ENCODE measurements at places on chromosomes 12 and 14.

DNA sequence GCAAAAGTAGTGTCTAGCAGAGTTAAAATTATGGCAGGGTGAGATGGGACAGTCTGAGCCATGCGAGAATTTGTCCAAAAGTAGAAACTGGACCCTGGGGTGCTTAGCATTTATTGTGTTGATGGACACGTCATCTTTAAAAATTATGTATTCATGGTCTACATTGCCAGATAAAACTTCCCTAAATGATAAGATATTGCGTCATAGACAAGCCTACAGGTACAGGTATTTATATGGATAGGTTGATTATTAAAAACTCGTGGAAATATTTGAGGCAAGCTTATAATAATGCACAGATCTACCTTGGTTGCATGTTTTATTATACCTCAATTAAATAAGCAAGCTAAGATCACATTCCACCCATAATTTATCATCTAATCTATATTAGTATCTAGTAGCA lies 196.0 kb upstream of the PDZRN4 start:
- no peak for DNase-seq

GRCh38 chr14:61553730-61554641 lies 141.3 kb upstream of the HIF1A start:
- DNase-seq, result no peak

DNA sequence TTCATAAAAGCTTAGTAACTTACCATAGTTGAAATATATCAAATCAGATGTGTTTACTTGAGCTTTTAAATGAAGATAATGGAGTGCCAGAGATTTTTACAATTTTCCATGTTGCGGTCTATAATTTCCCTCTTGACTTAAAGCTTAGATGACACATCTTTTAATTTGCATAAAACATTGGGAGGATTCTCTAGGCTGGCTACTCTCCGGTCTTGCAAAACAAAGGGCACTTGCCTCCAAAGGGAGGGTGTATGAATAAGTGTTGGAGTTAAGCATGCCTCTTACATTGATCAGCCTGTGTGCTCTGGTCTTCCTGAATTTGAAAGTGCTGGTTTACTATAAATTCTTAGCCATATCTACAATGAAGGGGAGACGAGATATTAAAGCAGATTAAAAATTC lies 336.4 kb upstream of the NAV3 start:
- no peak for DNase-seq

DNA sequence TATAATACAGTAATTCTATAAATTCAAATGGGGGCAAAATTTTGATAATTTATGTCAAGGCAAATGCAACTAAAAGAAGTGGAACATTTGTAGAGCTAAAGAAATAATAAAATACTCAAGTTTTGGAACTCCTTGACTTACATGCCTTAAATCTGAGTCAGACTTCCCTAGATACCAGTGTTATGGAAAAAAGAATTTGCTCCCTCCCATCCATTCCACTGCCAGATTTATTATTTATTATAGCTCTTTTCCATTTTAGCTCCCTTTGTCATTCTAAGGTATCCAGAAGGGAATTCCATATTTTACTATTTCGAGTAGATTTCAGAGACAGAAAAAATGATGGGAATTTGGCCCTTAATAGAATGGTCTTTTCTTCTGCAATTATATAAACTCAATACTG lies 44.0 kb downstream of the RHOJ start:
- DNase-seq, result no peak

DNA sequence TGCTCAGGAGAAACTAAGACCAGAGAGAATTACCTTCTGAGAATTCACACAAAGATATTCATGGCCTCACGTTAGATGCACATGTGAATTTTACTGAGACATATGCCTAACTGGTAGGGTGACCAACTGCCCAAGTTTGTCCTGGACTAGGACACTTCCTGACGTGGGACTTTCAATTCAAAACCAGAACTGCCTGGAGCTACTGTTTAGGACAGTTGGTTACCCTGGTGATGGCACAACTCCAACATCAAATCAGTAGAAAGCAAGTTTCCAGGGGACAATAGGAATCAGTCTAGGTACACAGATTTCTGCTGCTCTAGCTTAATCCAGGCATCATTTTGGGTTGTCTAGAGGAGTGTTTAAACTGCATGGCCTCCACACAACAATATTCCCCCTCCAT lies 178.7 kb downstream of the GXYLT1 start:
- DNase-seq, result no peak
